Stimulated activated CD8-positive, alpha-beta memory T cell treated with anti-CD3 and anti-CD28 coated beads, Interleukin-2, amount 100 ng/mL, for 1 hour (primary cell): ENCODE measurements at places on chromosomes 6 and 20.

GRCh38 chr6:22028403-22029090, 268.3 kb downstream of the PRL start:
- no peak for DNase-seq

- no peak for DNase-seq
These were observed 30.1 kb downstream of the CDYL start for GRCh38 chr6:4806337-4806725.

- no peak for DNase-seq
These were observed 100.9 kb upstream of the FOXP4 start for GRCh38 chr6:41445261-41445660.

GRCh38 chr20:15482525-15482924, 1090.7 kb downstream of the KIF16B start:
- DNase-seq, result no peak

- no peak for DNase-seq
These were observed 142.1 kb downstream of the SMOC2 start for GRCh38 chr6:168583126-168583525.

DNA sequence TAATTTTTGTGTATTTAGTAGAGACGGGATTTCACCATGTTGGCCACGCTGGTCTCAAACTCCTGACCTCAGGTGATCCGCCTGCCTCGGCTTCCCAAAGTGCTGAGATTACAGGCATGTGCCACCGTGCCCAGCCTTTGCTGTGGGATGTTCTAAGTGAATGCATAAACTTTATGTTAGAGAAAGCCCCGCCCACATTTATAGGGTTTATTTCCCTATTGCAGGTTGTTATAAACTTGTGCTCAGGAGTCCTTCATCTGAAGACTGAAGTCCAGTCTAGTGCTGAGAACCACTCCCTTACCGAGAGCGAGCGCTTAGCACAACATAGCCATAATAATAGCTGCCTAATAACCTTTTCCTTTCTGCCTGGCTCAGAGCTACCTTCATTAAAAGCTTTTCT, 75.4 kb upstream of the ZNF217 start:
- no peak for DNase-seq

GRCh38 chr6:17389274-17389847, 4.0 kb upstream of the CAP2 start:
- DNase-seq, result no peak

- DNase-seq, result no peak
These were observed 7.7 kb downstream of the LSM14B start for GRCh38 chr20:62129731-62130531.

DNA sequence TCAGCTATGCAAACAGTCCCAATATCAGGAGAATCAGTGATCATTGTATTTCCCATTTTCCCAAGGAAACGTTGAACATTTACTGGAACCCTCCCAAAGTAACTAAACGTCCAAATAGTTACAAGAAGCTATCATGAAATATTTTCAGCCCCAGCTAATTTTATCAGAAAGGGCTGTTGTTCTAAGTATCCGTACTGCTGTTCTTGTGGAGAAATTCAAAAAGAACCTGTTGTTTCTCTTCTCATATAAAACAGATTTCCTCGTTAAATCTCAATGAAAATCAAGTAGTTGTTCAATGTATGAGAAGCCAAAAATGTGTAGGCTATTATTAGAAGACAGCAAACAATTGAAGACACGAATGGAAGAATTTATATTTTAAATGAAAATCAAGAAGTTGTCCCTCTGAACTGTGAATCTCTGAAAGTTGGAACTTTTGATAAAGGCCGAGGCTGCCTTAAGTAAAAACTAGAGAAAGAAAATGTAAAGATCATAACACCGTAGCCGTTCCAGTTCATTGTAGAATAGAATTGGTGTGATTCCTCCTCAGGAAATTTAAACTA, 107.7 kb downstream of the HFE start:
- DNase-seq, result no peak

DNA sequence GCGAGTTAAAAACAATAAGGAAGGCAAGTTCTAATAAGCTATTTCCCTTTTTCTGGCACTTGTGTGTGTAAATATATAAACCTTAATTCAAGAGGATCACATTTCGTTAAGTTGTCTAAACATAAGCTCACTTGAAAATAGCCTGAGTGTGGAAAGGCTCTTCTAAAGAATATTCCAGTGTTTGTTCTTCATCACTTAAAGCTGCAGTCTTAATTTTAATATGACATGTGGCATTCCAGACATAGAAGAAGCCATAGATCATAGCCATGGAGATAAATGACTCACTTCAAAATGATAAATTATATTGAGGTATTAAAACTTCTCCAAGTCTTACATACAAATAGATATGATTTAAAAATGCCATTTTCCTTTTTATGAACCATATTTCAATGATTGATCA, 42.1 kb downstream of the IYD start:
- DNase-seq, result no peak

- DNase-seq, result no peak
These were observed 1.5 kb upstream of the TNXB start for GRCh38 chr6:32110632-32111031.
